ENCODE measurements at places on chromosomes 4 and X. TPM values are rescaled to one million over a fixed set of nuclear protein-coding genes. Genes with fewer than 3 reads are reported as not detected.
A peak's percentile ranks its signal among the peaks of the same experiment; 100 is the strongest.

Gene GLOD5
- not detected for total RNA-seq

Gene RASL11B
- total RNA-seq = 0.54 TPM

Gene BBS12
- total RNA-seq = 15.2 TPM

Gene AKAP4
- total RNA-seq = not detected

Gene GABRQ
- total RNA-seq = not detected

GRCh38 chrX:63506320-63506719, 155.2 kb upstream of the SPIN4 start:
- no peaks in the 10 kb centered on the region for H3K4me1 ChIP-seq
- no peaks in the 10 kb centered on the region for H3K27me3 ChIP-seq
- H3K27ac ChIP-seq = no peak overlapping the region
- no peak overlapping the region for H3K4me3 ChIP-seq
- no peaks in the 10 kb centered on the region for H3K36me3 ChIP-seq
- DNase-seq = no peak

DNA sequence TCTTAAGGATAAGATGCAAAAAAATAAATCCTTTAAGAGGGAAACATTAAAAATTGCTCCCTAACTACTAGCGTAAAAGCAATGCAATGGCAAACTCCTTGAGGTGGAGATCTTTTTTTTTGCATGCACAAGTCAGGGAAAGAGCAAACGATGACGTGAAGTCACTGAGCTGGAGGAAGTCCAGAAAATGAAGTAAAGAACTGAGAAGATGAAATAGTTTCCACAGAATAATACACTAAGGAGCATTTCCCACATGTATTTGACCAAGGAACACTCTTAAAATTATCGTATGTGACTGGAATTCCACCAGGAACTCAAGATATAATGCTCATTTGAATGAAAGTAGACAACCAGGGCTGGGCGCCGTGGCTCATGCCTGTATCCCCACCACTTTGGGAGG, 21.0 kb upstream of the DOCK11 start:
- no peak for DNase-seq
- H3K36me3 ChIP-seq = no peaks in the 10 kb centered on the region
- H3K4me3 ChIP-seq = no peak overlapping the region
- no peaks in the 10 kb centered on the region for H3K27me3 ChIP-seq
- H3K4me1 ChIP-seq = no peaks in the 10 kb centered on the region
- no peak overlapping the region for H3K27ac ChIP-seq

- H3K4me1 ChIP-seq = no peaks in the 10 kb centered on the region
- no peak for DNase-seq
- H3K36me3 ChIP-seq = no peaks in the 10 kb centered on the region
- no peak overlapping the region for H3K27ac ChIP-seq
- no peak overlapping the region for H3K4me3 ChIP-seq
- H3K27me3 ChIP-seq = no peaks in the 10 kb centered on the region
These were observed 91.2 kb downstream of the RCHY1 start for GRCh38 chr4:75422998-75423397.

GRCh38 chr4:87101543-87102199, 118.7 kb downstream of the KLHL8 start:
- H3K27me3 ChIP-seq = no peaks in the 10 kb centered on the region
- H3K4me1 ChIP-seq = peaks cover 62% of the 10 kb centered on the region
- no peak for DNase-seq
- no peak overlapping the region for H3K4me3 ChIP-seq

GRCh38 chrX:65406532-65406931, 128.1 kb downstream of the LAS1L start:
- H3K27me3 ChIP-seq = no peaks in the 10 kb centered on the region
- H3K4me3 ChIP-seq = no peak overlapping the region
- H3K27ac ChIP-seq = no peak overlapping the region
- no peaks in the 10 kb centered on the region for H3K4me1 ChIP-seq
- DNase-seq = no peak

Gene EGFL6
- total RNA-seq = not detected

DNA sequence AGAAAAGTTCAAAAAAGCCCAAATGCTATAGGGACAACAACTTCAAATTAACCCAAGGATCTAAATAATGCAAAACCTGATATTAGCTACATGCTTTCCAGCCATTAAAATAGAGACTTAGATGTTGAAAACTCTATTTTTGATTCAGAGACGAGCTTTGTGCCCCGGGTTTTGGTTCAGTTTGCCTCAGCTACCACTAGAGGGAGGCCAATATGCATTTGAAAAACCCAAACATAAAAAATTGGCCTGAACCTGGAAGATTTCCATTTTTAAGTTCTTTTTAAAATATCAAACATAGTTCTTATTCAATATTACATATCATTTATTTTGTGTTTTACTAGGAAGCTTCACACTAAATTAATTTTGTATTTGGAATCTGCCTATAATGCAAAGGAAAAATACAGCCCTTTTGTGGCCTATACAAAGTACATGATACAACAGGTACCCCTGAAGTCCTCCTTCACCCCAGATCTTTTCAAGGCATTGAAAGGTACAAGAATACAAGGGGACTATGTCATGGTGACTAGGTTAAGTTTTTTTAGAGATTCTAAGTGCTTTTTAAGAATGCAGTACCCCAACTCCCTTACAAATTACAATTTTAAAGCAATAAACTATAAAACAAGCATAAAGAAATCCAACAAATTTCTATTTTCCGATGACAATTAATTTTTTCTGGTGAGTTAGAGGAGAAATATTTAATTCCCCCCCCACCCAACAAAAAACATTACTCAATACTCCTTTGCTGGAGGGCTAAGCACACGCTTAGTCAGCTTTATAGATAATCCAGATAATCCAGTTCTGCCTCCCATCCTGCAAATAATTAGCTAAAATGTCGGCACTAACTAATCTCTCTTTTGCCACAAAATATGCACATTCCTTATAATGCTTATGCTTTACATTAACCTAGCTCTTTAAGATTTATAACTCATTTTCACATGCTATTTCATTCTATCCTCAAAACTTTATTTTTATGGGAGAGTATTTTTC, 97.7 kb upstream of the PTPN13 start:
- H3K4me3 ChIP-seq = no peak overlapping the region
- no peak overlapping the region for H3K27ac ChIP-seq
- no peaks in the 10 kb centered on the region for H3K27me3 ChIP-seq

Gene HS3ST1
- 16.9 TPM for total RNA-seq

Gene CENPE
- 0.67 TPM for total RNA-seq

DNA sequence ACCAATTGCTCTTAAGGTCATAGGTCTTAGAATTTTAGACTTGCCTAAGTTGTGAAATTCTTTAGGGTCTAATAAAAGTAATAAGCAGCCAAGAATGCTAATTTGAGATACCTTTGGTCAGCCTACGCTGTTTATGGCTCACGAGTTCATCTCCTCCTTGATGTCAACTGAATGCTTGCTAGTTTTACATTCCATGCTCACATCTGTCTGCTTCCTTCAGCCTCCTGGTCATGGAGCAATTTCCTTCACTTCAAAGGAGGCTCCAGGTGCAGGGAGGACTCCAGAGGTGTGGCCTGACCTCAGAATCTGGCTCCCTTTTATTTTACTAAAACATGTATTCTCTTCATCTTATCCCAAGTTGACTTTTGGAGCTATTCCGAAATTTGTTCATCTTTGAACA, 23.3 kb upstream of the LNX1 start:
- DNase-seq = no peak
- H3K4me3 ChIP-seq = no peak overlapping the region
- no peaks in the 10 kb centered on the region for H3K27me3 ChIP-seq

Gene ADGRG4
- not detected for total RNA-seq

Gene ARR3
- not detected for total RNA-seq

Gene SASH3
- total RNA-seq = 3.2 TPM

- no peaks in the 10 kb centered on the region for H3K27me3 ChIP-seq
- no peaks in the 10 kb centered on the region for H3K36me3 ChIP-seq
- DNase-seq = no peak
- H3K27ac ChIP-seq = no peak overlapping the region
These were observed 58.8 kb downstream of the PPP3CA start for GRCh38 chr4:101288365-101289145.

DNA sequence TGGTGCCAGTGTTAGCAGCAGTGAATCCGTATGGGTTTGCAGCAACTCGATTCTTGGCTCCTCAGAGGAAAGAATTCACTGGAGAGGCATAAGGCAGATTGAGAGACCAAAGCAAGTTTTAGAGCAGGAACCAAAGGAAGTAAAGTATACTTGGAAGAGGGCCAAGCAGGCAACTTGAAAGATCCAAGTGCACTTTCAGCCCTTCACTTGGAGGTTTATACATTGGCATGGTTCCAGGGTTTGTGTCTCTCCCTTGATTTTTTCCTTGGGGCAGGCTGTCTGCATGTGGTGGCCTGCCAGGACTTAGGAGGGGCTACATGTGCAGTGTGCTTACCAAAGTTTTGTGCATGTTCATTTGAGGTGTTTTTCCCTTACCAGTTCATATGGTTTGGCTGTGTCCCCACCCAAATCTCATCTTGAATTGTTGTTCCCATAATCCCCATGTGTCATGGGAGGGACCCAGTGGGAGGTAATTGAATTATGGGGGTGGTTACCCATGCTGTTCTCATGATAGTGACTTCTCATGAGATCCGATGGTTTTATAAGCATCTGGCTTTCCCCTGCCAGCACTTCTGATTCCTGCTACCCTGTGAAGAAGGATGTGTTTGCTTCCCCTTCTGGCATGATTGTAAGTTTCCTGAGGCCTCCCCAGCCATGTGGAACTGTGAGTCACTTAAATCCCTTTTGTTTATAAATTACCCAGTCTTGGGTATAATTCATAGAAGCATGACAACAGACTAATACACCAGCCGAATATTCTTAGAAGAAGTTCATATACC, 86.2 kb upstream of the TSPAN5 start:
- no peaks in the 10 kb centered on the region for H3K36me3 ChIP-seq
- no peak overlapping the region for H3K27ac ChIP-seq
- peaks cover 8% of the 10 kb centered on the region for H3K4me1 ChIP-seq
- peak; percentile 35 for DNase-seq

GRCh38 chrX:63349307-63349706, 1.8 kb downstream of the SPIN4 start:
- H3K36me3 ChIP-seq = no peaks in the 10 kb centered on the region
- no peak for DNase-seq
- H3K27me3 ChIP-seq = no peaks in the 10 kb centered on the region
- no peak overlapping the region for H3K27ac ChIP-seq

DNA sequence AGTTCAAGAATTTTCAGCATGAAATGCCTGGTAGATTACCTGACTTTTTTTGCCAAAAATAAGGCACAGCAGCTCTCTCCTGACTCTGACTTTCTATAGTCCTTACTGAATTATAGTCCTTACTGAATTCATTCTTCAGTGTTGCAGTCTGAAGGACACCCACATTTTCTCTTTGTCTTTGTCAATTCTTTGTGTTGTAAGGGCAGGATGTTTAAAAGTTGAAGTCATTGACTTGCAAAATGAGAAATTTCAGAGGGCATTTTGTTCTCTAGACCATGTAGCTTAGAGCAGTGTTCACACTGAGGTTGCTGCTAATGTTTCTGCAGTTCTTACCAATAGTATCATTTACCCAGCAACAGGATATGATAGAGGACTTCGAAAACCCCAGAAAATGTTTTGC, 168.0 kb downstream of the SOWAHB start:
- no peak for DNase-seq
- no peak overlapping the region for H3K27ac ChIP-seq
- H3K4me1 ChIP-seq = peaks cover under 1% of the 10 kb centered on the region
- H3K27me3 ChIP-seq = no peaks in the 10 kb centered on the region

Gene LUZP4
- total RNA-seq = not detected

GRCh38 chr4:48071191-48071590, 54.6 kb downstream of the NIPAL1 start:
- H3K36me3 ChIP-seq = no peaks in the 10 kb centered on the region
- H3K27me3 ChIP-seq = no peaks in the 10 kb centered on the region
- no peak for DNase-seq
- no peak overlapping the region for H3K4me3 ChIP-seq
- H3K4me1 ChIP-seq = no peaks in the 10 kb centered on the region

DNA sequence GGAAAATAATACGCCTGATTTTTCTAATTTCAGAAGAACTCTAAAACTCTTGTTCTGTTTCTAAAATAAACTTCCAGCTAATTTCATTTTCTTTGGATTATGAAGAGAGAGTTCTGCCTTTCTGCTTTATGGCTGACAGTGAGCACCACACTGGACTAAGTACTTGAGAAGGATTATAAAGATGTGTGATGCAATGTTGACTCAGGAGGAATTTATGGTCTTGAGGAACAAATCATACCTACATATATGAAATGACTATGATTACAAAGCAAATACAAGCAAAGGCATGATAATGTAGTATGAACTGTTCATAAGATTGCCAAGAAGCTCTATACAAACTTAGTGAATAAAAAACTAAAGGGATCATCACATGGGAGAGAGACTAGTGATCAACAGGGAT, 13.0 kb upstream of the SLC25A5 start:
- H3K27ac ChIP-seq = no peak overlapping the region
- no peaks in the 10 kb centered on the region for H3K4me1 ChIP-seq
- H3K4me3 ChIP-seq = no peak overlapping the region
- H3K27me3 ChIP-seq = no peaks in the 10 kb centered on the region
- no peak for DNase-seq

Gene EMCN
- 27.0 TPM for total RNA-seq

Gene CNKSR2
- total RNA-seq = 6.9 TPM

Gene SSX2
- not detected for total RNA-seq

GRCh38 chr4:99024481-99025275, 29.2 kb downstream of the METAP1 start:
- no peak overlapping the region for H3K27ac ChIP-seq
- no peaks in the 10 kb centered on the region for H3K36me3 ChIP-seq
- H3K27me3 ChIP-seq = no peaks in the 10 kb centered on the region
- peak; percentile 9 for DNase-seq
- no peak overlapping the region for H3K4me3 ChIP-seq

GRCh38 chr4:182582245-182582644, 334.9 kb downstream of the DCTD start:
- no peak overlapping the region for H3K27ac ChIP-seq
- no peaks in the 10 kb centered on the region for H3K4me1 ChIP-seq
- H3K27me3 ChIP-seq = no peaks in the 10 kb centered on the region
- DNase-seq = no peak

Gene CSAG1
- total RNA-seq = not detected

Gene ADAMTS3
- total RNA-seq = 3.8 TPM

Gene CDKL5
- 10.1 TPM for total RNA-seq

- H3K36me3 ChIP-seq = no peaks in the 10 kb centered on the region
These were observed 3.9 kb upstream of the GLRB start for GRCh38 chr4:157072002-157072401.

Gene FOXR2
- not detected for total RNA-seq

DNA sequence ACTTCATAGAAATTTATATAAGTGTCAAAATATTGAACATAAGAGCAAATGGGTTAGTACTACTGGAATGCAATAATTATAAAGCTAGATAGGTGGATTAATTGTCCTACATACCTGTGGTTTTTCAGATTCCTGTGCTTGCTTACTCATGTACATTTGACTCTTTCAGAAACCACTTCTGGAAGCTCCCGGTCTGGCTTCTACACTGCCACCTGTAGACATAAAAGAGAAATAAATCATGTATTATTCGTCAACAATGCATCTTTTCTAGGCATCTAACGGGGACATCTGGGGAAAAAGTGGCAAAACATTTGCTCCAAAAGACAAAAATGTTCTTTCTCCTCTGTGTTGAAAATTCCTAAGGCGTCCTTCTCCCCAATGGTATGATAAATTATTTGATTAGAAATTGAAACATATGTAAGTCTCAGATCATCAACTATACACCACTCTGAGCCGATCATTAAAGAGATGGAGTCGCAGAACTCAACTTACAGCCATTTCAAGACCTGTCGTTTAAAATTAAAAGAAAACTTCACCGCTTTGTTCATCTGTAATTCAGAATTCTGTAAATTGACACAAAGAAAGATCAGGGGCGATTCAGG, 648.7 kb upstream of the DIPK2B start:
- peak; percentile 4 for DNase-seq
- H3K27me3 ChIP-seq = no peaks in the 10 kb centered on the region
- H3K4me1 ChIP-seq = no peaks in the 10 kb centered on the region
- no peaks in the 10 kb centered on the region for H3K36me3 ChIP-seq
- H3K4me3 ChIP-seq = no peak overlapping the region
- no peak overlapping the region for H3K27ac ChIP-seq
